ENCODE measurements at places on chromosomes 11 and 22.
A peak's percentile ranks its signal among the peaks of the same experiment; 100 is the strongest.

- peak; percentile 56 for DNase-seq
Measured at GRCh38 chr11:131867457-131868257, 497.2 kb downstream of the NTM start.

DNA sequence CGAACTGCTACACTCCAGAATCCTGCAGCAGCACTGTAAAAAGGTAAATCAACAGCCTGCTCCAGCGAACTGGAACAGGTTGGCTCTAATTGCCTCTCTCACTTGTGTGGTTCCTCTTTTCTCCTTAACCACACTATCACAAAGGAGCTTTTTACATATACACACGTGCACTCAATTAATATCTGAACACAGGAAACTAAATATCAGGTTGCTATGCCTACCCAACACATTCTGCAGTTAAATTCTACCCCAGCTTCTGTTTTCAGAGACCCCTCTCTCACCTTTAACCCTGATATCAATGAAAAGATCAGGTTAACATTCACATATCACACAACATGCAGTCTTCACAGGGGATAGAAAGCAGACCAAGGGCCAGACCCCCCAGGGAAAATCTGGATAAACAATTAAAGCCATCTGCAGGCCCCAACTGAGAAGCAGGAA lies 11.0 kb downstream of the RBFOX2 start:
- DNase-seq = no peak

- no peak for DNase-seq
Measured at GRCh38 chr11:17169876-17170275, 37.9 kb downstream of the PIK3C2A start.

- no peak for DNase-seq
Measured at GRCh38 chr22:50467773-50468440, 6.9 kb downstream of the SBF1 start.

GRCh38 chr11:14611939-14612338 lies 31.7 kb upstream of the PDE3B start:
- no peak for DNase-seq

- DNase-seq = peak; percentile 78
Measured at GRCh38 chr11:23124996-23125395, 264.7 kb upstream of the CCDC179 start.

- no peak for DNase-seq
Measured at GRCh38 chr11:120969993-120970392, 53.9 kb upstream of the TBCEL start.

DNA sequence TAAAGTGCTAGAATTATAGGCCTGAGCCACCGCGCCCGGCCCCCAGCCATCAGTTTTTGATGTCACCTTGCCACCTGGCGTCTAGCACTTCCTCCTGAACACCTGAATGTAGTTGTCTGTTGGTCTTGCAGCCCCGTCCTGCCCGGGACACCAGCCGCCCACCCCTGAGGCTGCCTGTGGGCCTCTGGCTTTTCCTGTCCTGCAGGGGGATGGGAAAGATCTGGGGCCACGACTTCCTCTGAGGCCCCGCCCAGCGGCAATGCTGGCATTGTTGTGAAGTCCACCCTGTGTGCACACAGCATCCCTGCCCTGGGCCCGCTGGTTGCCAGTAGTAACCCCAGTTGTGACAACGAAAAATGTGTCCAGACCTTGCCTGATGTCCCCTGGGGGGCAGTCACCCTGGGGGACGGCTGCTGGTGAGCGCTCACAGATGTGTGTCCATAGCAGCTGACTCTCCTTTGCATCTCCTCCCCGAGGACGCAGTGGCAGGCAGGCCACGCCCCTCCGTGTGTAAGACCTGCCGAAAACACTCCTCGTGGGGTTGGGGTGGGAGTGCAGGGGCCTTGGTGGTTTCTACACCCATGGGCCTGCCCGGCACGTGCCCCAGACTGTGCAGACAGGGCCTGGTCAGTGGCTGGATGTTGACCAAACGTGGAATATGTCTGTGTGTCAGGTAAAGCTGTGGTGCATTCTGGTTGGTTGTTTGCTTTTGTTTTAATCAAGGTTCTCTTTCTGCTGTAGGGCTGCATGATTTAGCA lies 6.8 kb downstream of the SELENOO start:
- DNase-seq = no peak

DNA sequence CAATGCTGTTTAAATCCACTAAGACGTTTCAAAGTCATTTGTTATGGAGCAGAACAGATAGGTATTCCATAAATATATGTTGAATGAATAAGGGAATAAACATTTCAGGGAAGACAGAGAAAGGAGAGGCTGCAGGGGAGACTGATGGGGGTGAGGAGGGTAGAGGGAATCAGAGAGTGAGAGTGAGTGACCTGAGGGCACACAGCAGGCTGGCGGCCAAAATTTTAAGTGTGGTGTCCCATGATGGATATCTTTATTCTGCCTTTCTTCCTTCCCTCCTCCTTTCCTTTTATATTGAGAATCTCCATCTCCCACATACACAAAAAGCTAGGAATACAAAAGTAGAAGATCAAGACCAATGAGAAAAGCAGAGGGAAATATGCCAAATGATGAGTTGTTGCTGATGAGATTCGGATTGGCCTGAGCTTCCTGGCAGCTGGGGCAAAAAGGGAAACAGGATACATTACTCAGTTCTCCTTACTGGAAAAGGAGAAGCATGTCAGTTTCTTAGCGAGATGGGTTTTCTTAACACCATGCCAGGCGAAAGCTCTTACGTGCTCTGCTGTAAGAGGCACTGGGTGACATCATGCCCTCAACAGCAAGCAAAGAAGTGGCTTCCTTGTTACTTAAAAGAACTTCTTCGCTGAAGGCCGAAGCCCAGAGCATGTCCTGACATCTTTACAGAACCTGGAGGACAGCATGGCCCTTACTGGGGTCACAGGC lies 11.2 kb upstream of the CYTH4 start:
- DNase-seq = no peak

DNA sequence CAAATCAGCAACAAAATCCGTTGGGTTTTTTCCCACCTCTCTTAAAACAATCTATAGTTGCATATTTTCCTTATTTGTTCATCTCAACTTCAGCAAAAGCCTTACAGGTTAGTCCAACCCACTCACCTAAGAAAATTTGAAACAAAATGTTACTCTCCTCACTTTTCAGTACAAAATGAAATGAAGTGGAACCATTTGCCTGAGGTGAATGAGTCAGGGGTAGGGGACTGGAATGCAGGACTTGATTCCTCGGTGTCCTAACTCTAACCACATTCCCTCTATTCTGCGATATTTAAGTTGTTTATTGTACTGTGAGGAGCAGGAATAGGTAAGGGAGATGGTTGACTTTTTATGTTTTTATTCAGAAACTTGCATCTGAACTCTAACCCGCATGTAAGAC lies 16.4 kb downstream of the ATP5MG start:
- DNase-seq = no peak

GRCh38 chr11:75771646-75772410 lies 3.2 kb downstream of the DGAT2 start:
- DNase-seq = no peak

DNA sequence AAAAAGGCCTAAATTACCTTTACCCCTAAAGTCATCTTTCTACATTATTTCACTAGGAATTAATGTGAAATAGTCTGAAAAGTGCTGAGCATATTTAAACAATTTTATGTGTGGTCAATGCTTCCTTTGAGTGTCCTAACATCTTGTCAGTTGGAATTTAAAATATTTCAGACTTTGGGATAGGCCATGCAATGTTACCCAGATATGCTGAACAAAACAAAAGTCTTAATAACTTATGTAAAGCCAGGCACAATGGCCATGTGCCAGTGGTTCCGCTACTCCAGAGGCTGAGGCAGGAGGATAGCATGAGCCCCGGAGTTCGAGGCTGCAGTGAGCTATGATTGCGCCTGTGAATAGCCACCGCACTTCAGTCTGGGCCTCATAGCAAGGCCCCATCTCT lies 137.4 kb downstream of the CADM1 start:
- DNase-seq = no peak

- no peak for DNase-seq
Measured at GRCh38 chr11:27420722-27421572, 51.6 kb downstream of the LGR4 start.

- no peak for DNase-seq
Measured at GRCh38 chr11:33463059-33463458, 205.9 kb downstream of the HIPK3 start.

DNA sequence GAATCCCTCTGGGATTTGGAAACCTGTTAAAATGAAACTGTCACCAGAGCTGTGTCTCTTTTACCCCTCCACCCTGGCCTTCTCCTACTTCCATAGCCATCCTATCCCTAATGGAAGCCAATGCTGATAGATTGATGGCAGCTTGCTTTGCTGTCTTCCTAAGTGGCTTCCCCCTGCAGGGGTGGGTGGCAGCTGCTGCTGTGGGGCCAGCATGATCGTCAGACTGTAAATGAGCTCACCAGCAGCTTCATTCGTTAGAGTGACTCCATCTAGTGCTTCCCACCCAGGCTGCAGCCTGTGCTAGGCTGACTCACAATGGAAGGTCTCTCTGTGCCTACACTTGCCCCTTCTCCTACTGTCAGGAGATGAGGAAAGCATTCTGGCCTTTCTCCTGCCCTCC lies 311.0 kb downstream of the BUD13 start:
- DNase-seq = no peak

- DNase-seq = no peak
Measured at GRCh38 chr11:65212226-65212801, 30.6 kb downstream of the CAPN1 start.

DNA sequence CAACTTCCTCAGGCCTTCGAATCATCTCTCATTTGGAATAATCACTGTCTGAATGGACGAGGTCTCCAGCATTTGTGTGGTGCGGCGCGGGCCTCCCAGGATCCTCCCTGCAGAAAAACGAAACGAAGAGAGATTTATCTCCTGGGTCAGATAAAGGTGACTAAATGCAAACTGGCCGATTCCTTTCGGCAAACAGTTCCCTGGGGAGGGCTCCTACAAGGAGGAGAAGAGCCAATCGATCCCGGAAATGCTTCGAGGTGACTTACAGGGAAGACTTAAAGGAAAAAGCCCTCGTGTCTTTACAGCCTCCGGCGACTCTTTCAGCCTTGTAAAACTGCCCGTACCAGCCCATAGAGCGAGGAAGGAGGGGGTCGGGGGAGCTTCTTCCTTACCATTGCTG lies 126.5 kb downstream of the MIAT start:
- DNase-seq = no peak

DNA sequence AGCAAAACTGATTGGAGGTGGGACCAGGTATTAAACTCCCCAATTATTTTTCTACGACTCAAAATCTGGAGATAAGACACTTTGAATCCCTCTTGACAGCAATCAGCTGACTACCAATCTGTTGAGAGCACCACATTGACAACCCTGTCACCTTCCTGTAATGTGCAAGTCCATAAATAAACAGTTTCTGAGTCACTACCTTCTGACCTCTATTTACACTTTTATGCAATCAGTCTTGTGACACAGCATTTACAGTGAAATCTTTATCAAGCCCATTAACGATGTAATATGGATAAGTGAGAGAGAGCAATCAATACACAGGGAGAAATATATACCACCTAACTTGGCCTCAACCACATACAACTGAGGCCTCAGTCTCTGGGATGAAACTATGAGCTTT lies 283.7 kb upstream of the ANO5 start:
- no peak for DNase-seq

DNA sequence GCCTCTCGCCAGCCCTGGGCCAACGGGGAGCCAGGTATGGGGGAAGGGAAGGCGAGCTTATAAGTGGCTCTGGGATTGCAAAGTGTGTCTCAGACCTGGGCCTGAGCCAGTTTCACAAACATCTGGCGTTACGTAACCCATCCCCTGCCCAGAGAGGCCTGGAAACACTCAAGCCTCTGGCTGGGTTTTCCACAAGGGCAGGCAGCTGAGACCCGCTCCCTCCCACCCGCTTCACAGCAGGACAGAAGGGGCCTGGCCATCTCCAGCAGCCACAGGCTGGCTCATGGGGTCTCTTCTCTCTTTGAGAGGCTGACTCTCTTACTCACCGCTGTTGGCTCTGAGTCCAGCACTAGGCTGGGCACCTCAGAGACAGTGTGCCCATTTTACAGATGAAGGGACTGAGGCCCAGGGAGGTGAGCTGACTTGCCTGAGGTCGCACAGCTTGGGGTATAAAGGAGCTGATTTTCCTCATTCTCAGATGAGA lies 44.5 kb downstream of the TRIOBP start:
- DNase-seq = peak; percentile 95

GRCh38 chr11:48081151-48082010 lies 101.0 kb downstream of the PTPRJ start:
- DNase-seq = no peak

DNA sequence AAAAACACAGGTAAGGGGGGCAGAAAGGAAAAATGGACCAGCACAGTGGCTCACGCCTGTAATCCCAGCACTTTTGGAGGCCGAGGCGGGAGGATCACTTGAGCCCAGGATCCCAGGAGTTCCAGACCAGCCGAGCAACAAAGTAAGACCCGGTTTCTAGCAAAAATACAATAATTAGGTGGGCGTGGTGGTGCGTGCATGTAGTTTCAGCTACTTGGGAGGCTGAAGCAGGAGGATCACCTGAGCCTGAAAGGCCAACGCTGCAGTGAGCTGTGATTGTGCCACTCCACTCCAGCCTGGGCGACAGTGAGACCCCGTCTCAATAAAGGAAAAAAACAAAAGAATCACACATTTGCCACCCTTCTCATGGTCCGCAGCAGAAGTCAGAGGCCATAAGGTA lies 519.4 kb downstream of the BRD1 start:
- DNase-seq = no peak

Measured in right lung (tissue), 10 donors.